ENCODE measurements at places on chromosomes 4 and X. TPM values are rescaled to one million over a fixed set of nuclear protein-coding genes. Genes with fewer than 3 reads are reported as not detected.

DNA sequence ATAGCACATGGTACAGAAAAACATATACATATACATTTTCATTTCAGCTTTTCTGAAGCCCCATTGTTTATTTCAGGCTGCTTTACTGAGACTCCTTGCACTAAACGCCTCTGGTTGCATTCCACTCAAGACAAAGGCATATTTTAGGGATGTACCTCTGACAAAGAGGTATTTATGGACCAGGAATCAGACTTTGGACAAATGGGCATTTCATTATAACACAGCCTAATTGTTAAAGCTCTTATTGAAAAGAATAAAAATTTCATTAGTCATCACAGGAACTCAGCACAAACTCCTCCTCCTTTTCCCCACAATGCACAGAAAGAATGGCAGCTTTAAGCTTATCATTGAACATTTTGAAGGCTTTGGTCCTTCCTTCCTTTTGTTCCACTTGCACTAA is 62.9 kb upstream of the UGT8 start:
- DNase-seq = no peak

The HPF1 gene
- total RNA-seq = 32.4 TPM

DNA sequence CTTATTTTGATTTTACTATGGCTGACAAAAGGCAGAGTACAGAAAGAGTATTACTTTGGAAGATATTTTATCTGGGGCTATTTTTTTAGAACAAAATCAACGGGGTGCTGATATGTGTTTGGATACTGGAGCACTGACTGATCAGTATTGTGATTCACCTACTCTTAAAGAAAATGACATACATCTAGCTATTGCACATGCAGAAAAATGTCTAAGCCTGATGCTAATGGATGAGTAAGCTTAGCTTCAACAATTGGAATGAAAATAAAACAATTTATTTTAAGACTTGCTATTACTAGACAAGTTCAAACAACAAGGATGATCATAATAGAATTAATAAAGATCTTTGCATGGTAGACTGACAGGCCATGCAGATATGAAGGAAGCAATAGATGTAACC is 262.0 kb downstream of the PPP1R2C start:
- no peak for DNase-seq

GRCh38 chr4:155908187-155909139 is 5.0 kb downstream of the TDO2 start:
- no peak for DNase-seq

The PITX2 gene
- 1.1 TPM for total RNA-seq

- no peak for DNase-seq
These were observed 26.8 kb upstream of the AREG start for GRCh38 chr4:74418063-74418670.

DNA sequence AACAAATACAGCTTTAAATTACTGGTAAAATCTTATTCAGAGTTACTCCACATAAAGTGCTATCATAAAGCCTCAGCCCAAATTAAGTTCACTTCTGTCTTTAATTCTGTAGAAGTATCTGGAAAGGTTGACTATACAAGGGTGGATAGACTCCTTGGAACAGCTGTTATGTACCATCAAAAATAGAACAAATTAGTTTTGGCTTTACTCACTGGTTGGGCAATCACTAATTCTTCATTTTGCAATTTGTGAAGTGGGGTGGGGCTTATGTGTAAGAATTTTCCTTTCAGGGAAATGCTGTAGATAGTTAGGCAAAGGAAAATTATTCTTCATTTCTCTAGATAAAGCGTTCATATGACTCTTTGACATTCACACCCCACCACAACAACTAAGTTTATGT is 7.8 kb downstream of the DIAPH2 start:
- no peak for DNase-seq

The ADH4 gene
- total RNA-seq = 0.13 TPM

- no peak for DNase-seq
These were observed 41.3 kb downstream of the BCOR start for GRCh38 chrX:40056420-40056819.

GRCh38 chrX:155888139-155888538 is 7.0 kb downstream of the VAMP7 start:
- DNase-seq = no peak

The USP17L21 gene
- not detected for total RNA-seq

GRCh38 chr4:125244848-125245450 is 69.8 kb upstream of the FAT4 start:
- no peak for DNase-seq

- no peak for DNase-seq
These were observed 55.6 kb downstream of the N4BP2 start for GRCh38 chr4:40112027-40112792.

DNA sequence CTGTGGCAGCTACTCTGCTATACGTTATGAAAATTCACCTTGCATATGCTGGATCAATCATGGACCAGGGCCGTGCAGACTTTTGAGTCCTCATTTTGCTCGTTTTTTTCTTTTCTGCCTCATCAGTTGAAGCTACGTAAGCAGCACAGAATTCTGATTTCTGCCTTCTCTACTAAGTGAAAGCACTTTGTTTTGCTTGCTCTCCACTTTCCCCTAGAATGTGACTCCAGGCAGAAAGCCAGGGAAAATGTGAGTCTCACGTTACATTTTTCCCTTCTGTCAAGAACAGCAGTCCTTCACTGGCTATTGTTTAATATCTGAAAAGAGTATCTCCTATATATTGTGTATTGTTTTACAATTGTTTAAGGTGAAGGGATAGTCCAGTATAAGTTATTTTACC is 1840.1 kb downstream of the PCDH7 start:
- DNase-seq = peak; percentile 15

DNA sequence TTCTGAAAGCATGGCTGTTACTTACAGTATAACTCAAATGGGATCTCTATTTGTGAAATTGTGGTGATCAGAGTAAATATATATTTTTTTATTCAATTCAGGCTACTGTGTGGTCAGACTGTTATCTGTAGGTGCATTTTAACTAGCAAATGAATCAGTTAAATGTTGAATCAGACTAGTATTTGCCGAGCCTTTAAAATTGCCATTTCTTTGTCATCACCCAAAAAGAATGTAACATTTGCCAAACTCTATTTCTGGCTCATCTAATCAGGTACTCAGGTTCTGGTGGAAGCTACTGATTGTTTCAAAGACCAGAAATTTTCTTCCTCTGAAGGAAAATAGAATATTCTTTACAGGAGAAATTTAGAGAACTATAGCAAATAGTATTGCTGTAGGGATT is 1.8 kb upstream of the NAA15 start:
- no peak for DNase-seq

The ALPK1 gene
- 20.0 TPM for total RNA-seq

DNA sequence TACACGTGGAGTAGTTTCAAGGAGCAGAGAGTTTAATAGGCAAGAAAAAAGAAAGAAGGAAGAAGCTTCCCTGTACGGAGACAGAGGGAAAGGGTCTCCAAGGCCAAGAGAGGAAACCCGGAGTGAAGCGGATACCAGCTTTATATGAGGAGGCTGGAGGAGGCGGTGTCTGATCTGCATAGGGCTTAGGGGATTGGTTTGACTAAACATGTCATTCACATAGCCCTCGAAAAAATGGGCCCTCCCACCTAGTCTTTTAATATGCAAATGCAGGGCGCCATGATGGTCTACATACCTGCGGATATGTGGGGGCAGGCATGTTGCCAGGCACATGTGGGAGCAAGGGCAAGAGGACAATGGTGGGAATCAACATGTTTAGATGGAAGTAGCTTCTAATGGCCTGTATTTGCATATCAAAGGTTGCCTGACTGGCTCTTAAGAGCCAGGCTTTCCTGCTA is 103.1 kb upstream of the UGT8 start:
- DNase-seq = no peak

The AMOT gene
- 9.9 TPM for total RNA-seq

The TRO gene
- 0.61 TPM for total RNA-seq

DNA sequence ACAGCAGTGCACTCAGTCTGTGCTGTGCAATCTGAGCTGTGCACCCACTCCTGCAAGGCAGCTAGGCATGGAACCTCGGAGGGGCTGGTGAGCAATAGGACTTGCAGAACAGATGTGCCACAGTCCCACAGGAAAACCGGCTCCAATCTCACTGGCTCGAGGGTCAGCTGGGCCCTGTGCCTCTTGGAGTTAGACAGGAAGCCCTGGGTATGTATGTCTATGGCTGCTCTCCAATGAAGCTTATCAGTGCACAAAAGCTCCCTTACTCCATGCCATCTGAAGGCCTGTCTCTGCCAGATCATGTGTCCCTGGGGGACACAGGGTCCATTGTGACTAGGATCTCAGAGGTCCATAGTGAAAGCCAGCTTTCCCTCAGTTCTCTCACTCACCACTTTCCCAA is 335.8 kb downstream of the SH3BGRL start:
- DNase-seq = no peak

The SLC9B1 gene
- total RNA-seq = 0.34 TPM

GRCh38 chrX:25873196-25873595 is 264.9 kb upstream of the MAGEB18 start:
- no peak for DNase-seq

GRCh38 chrX:27350476-27350875 is 112.7 kb downstream of the PPP4R3C start:
- no peak for DNase-seq

The MAGEA11 gene
- not detected for total RNA-seq

The BMPR1B gene
- 0.46 TPM for total RNA-seq

The GPR34 gene
- 1.6 TPM for total RNA-seq

The ZCCHC18 gene
- total RNA-seq = 0.51 TPM

GRCh38 chr4:86894455-86894854 is 2.2 kb upstream of the C4orf36 start:
- no peak for DNase-seq

GRCh38 chr4:37645736-37646135 is 40.4 kb downstream of the RELL1 start:
- no peak for DNase-seq

DNA sequence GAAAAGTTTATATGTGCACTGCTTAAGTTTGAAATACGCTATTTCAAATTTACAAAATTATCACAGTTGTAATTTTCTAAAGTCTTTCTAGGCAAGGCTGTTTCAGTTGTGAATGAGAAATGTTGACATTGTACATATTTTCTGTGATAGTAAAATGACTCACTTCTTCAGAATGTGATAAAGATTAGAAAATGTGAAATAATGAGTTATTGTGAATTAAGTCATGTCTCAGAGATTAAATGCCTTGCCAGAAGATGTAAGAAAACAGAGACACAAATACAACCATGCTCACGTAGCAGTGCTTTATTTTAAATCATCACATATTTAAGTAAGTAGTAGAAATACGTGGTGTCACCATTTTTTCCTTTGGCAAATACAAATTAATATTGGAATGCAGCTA is 768 bp downstream of the CLCN4 start:
- no peak for DNase-seq

The KCND1 gene
- total RNA-seq = 0.08 TPM

The SASH3 gene
- total RNA-seq = 3.4 TPM

GRCh38 chrX:1502241-1502640 is 34.7 kb downstream of the P2RY8 start:
- DNase-seq = peak; percentile 71

DNA sequence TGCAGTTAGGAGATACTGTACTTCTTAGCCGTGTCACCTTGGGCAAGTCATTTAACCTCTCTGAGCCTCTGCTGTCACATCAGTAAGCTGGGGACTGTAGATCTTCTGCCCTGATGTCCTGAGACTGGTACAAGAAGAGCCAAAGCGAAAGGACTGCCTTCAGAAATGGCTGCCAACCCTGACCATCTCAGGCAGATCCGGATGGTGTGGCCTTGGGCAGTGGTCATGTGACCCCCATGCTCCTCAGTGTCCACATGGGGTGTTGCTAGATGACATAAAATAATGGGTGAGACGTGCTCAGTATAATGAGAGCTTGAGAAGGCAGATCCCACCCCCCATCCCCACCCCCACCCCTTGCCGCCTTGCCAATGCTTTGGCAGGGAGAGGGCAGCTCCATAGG is 60.4 kb upstream of the MTM1 start:
- DNase-seq = peak; percentile 66

The HDX gene
- total RNA-seq = 0.88 TPM

DNA sequence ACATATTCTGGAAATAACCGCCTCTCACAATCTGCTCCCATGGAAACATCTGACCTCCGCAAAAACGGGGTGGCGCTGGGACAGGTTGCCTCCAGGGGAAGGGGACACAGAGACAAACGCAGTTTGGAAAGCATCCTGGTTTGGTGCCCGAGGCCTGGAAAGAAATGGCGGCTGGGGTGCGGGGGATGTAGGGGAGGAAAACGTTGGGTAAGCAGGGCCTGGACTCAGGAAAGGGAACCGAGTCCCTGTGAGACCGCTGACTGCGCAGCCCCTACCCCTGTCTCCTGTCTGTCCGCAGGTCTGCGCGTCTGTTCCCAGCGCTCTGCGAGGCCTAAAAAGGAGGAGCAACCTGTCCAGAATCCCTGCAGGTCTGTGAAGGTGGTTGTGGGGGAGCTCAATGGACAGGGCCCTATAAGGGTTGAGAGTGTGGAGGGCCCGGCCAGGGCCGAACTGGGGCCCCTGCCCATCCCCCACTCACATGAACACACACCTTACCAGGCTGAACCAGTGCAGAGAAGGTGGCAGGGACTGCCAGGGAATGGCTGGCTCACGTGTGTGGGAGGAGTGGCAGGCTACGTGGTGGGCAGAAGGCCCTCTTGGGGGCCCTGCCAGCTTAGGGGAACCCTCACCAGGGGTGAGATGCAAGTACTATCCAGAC is 672 bp downstream of the TCEAL3 start:
- no peak for DNase-seq

DNA sequence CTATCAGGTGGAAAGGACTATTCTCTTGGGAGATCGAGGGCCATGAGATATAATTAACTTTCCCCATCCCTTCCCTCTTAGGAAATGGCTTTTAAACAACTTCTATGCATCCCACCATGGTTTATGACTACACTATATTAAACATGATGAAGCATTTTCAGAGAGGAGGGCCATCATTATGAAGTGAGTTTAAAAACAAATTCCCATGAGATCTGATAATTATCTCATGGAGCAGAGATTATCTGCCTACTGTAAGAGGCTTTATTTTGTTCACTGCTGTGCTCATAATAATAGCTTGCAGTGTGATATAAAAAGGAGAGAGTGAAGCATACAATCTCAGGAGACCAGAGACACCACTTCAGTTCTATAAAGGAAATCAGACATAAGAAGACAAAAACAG is 330.5 kb upstream of the ZFP42 start:
- no peak for DNase-seq

DNA sequence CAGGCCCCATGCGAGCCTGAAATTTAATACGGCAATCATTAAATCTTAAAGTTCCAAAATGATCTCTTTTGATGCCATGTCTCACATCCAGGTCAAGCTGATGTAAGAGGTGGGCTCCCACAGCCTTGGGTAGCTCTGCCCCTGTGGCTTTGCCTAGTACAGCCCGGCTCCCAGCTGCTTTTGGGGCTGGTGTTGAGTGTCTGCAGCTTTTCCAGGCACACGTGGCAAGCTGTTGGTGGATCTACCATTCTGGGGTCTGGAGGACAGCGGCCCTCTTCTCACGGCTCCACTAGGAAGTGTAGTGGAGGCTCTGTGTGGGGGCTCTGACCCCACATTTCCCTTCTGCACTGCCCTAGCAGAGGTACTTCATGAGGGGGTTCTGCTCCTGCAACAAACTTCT is 588.9 kb downstream of the CENPC start:
- DNase-seq = no peak

DNA sequence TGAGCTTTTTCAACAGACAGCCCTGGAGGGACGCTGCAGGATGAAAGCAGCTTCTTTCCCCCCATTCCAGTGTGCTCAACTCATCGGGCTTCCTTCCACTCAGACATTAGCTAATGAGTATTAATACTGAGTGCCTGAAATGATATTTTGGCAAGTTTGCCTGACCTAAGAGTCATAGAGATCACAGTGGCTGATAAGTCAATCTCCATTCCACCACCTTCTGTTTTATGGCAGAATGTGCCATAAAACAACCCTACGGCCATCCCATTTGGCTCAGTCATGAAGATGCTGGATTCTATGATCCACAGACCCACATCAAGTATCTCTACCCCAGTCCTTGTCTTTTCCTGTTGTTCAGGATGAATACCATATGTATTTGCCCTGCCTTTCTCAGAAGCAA is 48.3 kb upstream of the MAB21L2 start:
- no peak for DNase-seq

Data from lower leg skin (tissue), 4 donors.